Stimulated activated CD4-positive, alpha-beta T cell treated with anti-CD3 and anti-CD28 coated beads, Interleukin-15, amount 100 ng/mL, for 1 hour (primary cell): ENCODE measurements at places on chromosomes 6 and 20.

DNA sequence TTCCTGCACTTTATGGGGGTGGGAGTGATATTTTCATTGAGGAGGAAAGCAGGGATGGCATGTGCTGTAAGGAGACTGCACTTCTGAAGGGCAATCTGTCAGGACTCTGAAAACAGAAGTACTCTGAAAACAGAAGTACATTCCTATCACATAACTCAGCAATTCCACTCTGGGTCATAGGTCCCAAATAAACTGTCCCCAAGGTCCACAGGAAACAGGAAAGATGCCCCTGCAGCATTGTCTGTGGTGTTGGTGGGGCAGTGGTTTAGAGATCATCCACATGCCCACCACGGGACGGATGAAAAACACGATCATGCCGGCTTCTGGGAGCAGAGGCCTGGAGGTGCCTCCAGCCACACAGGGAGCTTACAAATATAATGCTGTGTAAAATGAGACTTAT, 150.3 kb downstream of the OTOR start:
- DNase-seq = no peak

DNA sequence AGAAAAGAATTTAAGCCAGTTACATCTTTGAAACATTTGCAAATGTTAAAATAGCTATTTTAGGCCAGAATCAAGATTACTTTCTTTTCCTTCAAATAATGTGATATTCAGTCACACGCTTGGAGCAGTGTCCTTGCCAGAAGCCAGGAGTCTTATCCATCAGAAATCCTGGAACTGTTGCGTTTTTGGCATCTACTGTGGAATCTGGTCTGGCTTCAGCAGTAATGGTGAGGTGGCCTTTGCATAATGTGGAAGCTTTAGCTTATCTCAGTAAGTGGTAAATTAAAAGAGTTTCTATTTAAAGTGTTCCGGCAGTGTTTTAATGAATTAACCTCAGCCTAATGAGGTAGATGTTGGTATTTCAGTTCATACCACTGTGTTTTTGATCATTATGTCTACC, 97.6 kb downstream of the FIG4 start:
- no peak for DNase-seq

- no peak for DNase-seq
Measured at GRCh38 chr20:10922941-10923340, 249.1 kb upstream of the JAG1 start.

DNA sequence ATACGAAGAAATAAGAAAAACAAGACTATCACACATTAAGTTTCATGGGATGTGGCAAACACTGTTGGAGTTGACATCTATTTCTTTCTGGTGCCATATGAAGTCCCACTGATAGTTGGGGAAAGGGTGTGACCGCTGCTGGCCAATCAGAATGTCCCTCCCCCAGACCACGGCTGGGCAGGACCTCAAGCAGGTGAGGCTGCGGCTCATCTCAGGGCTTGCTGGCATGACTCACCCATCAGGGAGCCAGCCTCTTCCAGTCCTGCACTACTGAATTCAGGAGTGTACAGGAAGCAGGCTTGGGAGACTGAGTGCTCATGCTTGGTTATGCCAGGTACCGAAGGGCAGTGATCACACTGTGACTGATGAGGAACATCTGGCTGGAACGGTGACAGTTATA, 18.9 kb downstream of the PREP start:
- no peak for DNase-seq

DNA sequence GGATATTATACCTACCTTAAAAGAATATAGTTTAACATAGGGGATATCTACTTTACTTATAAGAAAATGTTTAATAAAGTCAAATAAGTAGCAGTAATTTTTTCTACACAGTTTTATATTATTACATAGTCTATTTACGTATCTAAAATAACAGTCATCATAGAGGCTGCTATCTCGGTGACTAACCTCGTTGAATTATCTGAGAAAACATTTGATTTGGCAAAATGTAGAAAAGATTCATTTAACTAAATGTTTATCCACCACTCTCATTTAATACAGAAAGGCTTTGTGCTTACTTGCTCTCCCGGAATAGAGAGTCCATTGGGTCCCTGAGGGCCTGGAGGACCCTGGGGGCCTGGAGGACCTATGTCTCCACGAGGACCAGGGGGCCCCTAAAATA, 103.6 kb downstream of the COL12A1 start:
- no peak for DNase-seq

GRCh38 chr20:60862601-60863000, 389.5 kb upstream of the CDH4 start:
- no peak for DNase-seq

DNA sequence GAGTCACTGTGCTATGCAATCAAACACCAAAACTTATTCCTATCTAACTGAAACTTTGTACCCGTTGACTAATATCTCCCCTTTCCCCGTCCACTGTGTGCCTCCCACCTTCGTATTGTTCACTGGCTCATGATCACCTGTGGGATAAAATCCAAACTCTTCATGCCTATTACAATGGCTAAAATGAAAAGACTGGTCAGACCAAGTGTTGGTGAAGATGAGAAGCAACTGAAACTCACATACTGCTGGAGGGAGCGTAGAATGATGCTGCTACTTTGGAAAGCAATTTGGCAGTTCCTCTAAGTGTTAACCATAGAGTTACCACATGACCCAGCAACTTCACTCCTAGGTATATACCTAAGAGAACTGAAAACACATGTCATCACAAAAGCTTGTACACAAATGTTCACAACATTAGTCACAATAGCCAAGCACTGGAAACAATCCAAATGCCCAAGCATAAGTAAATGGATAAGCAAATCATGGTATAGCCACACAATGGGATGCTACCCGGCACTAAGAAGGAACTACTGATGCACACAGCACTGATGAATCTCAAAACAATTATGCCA, 13.1 kb downstream of the RPS10 start:
- DNase-seq = no peak

DNA sequence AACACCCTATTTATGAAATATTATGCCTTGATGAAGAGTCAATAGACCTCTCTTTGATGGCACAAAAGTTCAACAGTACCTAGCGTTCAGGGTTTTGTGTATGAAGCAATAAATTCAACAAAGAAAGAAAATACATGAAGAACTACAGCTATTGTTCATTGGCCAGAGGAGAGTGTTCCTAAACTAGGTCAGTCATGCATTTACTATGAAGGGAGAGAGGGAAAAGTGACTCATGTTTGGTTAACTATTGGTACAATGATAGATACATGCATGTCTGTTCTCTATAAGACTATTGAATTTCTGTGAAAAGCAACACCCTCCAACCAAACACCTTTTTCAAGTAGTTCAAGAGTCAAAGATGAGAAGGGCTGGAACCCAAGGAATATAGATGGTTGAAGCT, 50.7 kb downstream of the CLIC5 start:
- DNase-seq = no peak

DNA sequence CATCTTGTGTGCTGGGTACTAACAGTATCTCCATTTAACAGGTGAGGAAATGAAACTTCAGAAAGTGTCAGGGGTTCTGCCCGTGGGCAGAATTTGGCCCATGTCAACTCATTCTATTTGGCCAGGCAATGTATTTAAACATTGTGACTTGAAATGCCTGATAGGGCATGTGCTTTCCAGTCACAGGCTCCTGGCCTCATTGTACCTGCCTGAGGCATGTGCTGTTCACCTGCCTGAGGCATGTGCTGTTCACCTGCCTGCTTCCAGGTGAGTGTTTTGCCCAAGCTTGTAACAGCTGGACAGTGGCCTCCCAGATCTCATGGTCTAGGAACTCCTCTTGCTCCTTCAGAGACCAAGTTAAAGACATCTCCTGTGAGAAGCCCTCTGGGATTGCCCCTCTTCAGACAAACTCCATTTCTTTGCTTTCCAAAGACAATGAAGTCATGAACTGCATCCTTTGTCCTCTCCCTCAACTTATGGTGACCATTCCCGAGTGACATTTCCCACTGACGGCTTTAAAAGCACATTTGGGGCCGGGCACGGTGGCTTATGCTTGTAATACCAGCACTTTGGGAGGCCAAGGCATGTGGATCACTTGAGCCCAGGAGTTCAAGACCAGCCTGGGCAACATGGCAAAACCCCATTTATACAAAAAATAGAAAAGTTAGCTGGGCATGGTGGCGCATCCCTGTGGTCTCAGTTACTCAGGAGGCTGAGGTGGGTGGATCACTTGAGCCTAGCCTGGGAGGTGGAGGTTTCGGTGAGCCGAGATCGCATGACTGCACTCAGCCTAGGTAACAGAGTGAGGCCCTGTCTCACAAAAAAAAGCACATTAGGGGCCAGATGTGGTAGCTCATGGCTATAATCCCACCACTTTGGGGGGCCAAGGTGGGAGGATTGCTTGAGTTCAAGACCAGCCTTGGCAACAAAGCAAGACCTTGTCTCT, 48.7 kb downstream of the BCAS4 start:
- DNase-seq = no peak

DNA sequence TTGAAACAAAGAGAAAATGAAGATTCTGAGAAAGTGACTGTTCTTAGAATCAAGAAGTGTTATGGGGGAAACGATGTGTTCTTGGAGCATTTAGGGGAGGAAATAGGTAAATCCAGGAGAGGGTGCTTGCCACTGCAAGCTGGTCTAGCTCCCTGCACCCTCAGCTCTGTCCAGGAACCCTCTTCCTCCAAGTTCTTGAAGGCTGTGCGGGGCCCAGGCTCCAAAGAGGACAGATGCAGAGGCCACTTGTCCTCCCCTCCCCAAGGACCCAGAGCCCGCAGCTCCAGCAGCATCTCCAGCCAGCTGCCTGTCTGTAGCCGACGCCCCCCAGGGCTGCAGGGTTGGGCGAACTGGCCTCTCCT, 87.9 kb downstream of the CDC5L start:
- DNase-seq = no peak

DNA sequence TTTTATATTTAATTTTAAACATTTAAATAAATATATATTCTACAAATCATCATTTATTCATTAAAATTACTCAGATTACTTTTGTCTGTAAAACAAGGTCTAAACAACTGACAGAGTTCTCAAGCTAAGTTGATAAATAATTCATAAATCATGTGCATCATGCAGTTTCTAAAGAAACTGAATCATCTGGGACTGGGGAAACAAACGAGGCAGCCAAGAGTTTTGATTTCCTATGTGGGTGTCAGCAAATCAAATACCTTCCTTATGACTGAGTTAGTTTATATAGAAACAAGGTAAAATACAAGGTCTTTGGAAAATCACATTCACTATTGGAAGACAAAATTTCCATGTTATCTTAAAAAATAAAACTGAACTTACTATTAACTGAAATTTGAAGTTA, 149.9 kb upstream of the BEND6 start:
- no peak for DNase-seq

DNA sequence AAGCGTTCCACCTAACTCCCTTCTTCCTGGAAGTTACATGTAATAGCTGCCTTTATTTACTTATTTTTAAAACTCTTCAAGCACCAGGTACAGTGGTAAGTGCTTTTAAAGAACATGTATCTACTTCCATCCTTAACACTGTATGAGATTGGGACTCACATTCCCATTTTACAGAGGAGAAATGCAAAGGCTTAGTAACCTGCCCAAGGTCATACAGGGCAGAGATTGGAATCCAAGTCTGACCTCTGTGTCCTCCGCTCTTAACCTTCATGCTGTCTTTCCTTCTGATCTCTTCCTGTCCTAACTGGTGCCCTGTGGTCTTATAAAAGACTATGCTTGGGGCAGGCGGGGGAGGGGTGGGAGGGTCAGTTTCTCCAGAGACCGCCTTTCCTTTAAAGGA, 1.6 kb downstream of the B4GALT5 start:
- DNase-seq = no peak

- DNase-seq = no peak
Measured at GRCh38 chr6:140049251-140049650, 674.8 kb upstream of the CITED2 start.

DNA sequence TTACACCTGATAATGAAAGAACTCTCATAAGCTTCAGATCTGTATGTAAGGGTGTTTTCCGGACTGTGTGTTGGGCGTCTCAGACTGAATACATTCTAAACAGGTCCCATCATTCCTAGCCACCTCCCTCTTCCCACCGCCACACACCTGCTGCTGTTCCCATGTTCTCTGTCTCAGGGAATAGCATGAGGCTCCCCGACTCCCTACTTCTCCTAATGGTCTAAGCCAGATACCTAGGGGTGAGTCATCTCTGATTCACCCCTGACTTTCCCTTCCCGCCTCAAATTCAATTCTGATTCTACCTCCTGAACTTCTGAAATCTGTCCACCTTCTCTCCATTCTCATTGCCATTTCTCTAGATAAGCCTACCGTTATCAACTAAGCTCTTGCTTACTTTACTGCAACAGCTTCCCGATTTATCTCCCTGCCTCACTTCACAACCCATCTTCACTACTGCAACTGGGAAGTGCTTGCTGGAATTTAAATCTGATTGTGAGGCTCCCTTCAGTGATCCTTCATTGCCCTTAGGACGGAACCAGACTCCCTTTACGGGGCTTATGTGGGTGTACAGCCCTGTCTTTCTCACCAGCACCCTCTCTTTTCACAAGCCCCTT, 1.6 kb downstream of the TMEM14A start:
- DNase-seq = no peak

DNA sequence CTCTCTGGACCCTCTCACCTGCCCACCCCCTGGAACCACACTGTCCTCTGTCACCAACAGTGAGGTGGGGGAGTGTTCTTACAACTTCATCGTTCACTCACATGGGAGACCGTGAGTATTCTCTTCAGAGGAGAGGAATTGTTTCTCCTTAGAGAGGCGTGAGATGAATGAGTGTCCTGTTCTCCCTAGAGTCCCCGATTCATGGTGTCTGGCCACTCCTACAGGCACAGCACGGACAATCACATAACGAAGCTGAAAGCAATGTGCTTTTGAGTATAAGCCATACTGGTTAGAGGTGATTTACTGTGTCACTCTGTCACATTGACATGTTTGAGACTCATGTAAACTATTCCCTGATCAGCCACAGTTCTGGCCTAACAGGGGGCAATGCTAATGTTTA, 54.6 kb downstream of the FOXC1 start:
- no peak for DNase-seq

DNA sequence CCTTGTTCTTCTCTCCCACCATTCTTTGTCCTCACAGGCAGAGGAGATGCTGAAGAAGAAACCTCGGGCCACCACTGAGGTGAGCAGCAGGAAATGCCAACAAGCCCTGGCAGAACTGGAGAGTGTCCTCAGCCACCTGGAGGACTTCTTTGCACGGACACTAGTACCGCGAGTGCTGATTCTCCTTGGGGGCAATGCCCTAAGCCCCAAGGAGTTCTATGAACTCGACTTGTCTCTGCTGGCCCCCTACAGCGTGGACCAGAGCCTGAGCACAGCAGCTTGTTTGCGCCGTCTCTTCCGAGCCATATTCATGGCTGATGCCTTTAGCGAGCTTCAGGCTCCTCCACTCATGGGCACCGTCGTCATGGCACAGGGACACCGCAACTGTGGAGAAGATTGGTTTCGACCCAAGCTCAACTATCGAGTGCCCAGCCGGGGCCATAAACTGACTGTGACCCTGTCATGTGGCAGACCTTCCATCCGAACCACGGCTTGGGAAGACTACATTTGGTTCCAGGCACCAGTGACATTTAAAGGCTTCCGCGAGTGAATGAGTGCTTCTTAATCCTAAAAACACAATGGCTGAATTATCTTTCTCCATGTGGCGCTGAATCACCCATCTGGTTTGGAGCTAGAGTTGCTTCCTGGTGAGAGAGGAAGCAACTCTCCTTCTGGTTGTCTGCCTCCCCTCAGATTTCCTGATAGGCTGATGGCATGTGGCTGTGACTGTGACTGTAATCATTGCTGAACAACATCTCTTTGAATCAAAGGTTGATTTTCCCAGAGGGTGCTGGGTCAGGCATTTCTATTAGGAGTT, 4.6 kb downstream of the MAD2L1BP start:
- DNase-seq = no peak
